ENCODE measurements at places on chromosomes 12 and 14. TPM values are rescaled to one million over a fixed set of nuclear protein-coding genes. Genes with fewer than 3 reads are reported as not detected.

BCAT1 gene
- total RNA-seq = 51.9 TPM

MYH6 gene
- 0.17 TPM for total RNA-seq

GRCh38 chr12:46299851-46300250 is 31.0 kb upstream of the SLC38A1 start:
- H3K4me1 ChIP-seq = peaks cover 3% of the 10 kb centered on the region
- no peak overlapping the region for H3K4me3 ChIP-seq
- no peak overlapping the region for H3K27ac ChIP-seq
- H3K36me3 ChIP-seq = no peaks in the 10 kb centered on the region

- no peaks in the 10 kb centered on the region for H3K36me3 ChIP-seq
- no peak overlapping the region for H3K27ac ChIP-seq
- no peaks in the 10 kb centered on the region for H3K27me3 ChIP-seq
- H3K4me1 ChIP-seq = no peaks in the 10 kb centered on the region
These were observed 143.0 kb downstream of the RASSF9 start for GRCh38 chr12:85693093-85693665.

DNA sequence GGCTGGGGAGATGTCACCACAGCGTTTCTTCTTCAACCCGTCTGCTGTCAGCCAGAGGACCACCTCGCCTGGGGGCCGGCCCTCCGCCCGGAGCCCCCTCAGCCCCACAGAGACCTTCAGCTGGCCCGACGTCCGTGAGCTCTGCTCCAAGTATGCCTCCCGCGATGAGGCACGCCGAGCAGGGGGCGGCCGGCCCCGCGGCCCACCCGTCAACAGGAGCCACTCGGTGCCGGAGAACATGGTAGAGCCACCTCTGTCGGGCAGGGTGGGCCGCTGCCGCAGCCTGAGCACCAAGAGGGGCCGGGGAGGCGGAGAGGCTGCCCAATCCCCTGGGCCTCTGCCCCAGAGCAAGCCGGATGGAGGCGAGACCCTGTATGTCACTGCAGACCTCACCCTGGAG is 38.8 kb downstream of the PLEKHG3 start:
- peaks cover 17% of the 10 kb centered on the region for H3K36me3 ChIP-seq
- peaks cover 9% of the 10 kb centered on the region for H3K4me1 ChIP-seq
- no peak for DNase-seq
- H3K27me3 ChIP-seq = no peaks in the 10 kb centered on the region
- no peak overlapping the region for H3K27ac ChIP-seq

- H3K27me3 ChIP-seq = no peaks in the 10 kb centered on the region
- no peak for DNase-seq
- peak overlapping the region; percentile 61 for H3K4me3 ChIP-seq
- peaks cover 23% of the 10 kb centered on the region for H3K36me3 ChIP-seq
- H3K4me1 ChIP-seq = peaks cover 45% of the 10 kb centered on the region
These were observed 26.8 kb downstream of the PCNX1 start for GRCh38 chr14:70934084-70934483.

DNA sequence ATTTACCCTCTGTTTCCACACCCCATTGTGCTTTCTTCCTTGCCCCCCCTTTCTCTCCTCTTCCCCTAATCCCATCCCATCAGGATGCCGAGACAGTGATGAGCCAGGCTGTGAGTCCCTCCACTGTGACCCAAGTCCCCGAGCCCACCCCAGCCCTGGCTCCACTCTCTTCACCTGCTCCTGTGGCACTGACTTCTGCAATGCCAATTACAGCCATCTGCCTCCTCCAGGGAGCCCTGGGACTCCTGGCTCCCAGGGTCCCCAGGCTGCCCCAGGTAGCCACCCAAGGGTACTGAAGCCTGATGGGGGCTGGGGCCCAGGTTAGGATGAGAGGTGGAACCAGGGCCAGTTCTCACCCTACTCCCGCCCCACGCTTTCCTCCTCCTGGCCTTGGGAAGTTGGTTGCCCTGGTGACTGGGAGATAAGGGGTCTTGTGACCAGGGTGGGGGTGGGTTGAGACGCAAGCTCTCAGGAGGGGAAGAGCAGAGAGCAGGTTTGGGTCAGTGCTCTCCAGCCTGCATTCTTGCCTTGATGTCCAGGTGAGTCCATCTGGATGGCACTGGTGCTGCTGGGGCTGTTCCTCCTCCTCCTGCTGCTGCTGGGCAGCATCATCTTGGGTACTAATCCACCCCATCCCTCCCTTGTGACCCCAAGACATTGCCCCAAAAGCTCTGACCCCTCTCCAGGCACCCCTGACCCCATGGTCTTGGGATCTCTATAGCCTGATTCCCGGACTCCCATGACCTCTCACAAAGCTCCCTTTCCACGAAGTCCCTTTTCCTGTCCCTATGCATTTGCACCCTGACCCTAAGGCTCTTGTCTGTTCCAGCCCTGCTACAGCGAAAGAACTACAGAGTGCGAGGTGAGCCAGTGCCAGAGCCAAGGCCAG is 1.2 kb downstream of the AMHR2 start:
- no peaks in the 10 kb centered on the region for H3K27me3 ChIP-seq
- no peak for DNase-seq
- H3K27ac ChIP-seq = no peak overlapping the region
- no peaks in the 10 kb centered on the region for H3K36me3 ChIP-seq

DNA sequence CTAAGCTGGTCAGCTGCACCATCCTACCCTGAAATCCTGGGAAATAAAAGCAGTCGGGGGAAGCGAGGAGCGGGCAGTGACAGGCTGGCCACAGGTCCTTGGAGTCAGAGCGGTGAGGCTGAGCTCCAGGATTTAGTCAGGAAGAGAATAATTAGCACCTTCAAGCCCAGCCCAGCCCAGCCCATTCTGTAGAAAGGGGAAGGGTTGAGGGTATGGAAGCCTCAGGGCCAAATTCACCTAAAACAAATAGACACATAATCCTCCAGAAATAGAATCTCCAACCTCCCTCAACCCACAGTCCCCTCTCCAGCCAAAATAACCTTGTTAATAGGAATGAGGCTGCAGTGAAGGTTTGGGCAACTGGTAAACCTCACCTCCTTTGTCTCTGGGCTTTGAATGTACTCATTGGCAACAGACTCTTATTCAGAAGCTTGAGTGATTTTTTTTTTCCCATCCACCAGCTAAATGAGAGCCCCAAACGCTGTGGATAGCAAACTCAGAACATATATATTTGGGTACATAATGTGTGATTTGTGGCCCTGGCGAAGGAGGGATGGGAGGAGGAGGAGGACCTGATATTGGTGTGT is 334.1 kb downstream of the DPF3 start:
- peaks cover 21% of the 10 kb centered on the region for H3K27me3 ChIP-seq
- H3K27ac ChIP-seq = no peak overlapping the region
- peaks cover 3% of the 10 kb centered on the region for H3K4me1 ChIP-seq
- DNase-seq = no peak
- no peaks in the 10 kb centered on the region for H3K36me3 ChIP-seq
- no peak overlapping the region for H3K4me3 ChIP-seq

DNA sequence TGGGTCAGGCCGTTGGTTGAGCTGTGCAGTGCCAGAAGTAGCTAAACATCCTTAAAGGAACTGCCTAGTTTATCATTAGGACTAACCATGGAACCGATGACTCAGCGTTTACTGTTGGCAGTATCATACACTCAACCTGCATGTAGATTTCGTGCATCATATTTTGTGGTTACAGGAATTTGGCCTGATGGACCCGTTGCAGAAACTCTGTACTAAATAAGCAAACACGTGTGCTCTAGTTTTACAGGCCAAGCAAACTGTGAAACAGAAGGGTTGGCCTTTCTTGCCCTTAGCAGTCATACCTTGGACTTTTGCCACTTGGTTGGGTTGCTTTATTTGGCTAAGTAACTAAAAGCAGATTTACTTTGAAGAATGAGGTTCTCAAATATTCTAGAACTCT is 35.6 kb downstream of the DGLUCY start:
- peaks cover 40% of the 10 kb centered on the region for H3K36me3 ChIP-seq
- no peak overlapping the region for H3K4me3 ChIP-seq
- H3K4me1 ChIP-seq = peaks cover 22% of the 10 kb centered on the region
- no peaks in the 10 kb centered on the region for H3K27me3 ChIP-seq
